ENCODE measurements at places on chromosomes 2 and 18. TPM values are rescaled to one million over a fixed set of nuclear protein-coding genes. Genes with fewer than 3 reads are reported as not detected.

DNA sequence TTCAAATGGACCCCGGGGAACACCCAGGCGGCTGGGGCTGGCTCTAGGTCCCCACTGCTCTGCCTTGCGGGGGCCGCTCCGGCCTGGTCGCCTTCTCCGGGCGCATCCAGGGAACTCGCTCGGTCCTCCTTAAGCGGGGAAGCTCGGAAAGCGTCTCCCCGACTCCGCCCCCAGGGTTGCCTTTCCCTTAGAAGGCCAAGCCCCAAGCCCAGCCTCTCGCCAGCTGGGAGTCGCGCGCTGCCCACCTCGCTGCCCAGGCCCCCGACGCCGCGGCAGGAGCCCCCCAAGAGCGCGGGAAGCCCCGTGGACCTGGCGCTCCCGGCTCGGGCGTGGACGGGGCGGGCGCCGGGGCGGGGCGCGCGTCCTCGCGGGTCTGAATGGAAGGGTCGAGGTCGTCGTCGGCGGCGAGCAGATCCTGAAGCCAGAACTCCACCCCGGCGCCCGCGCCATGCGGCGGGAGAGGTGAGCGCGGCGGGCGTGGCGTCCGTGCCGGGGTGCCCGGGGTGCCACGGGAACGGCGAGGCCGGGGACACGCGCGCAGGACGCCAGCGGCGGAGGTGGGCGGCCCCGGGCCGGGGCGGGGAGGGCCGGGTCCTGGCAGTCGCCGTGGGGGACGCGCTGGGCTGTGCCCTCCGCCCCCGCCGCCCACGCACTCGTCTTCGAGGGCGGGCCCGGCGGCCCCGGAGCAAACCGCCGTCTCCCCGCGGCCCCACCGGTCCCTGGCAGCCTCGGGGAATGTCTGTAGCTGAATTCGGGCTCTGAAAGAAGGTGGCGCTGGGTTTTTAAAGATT is at the start of gene BOK:
TSS of gene BOK (plus strand) at position 214 of the 791 bp plus-strand sequence. CDS start 739 bp downstream, outside the sequence.
- peak within 1 kb of the TSS; percentile 76 for H3K27ac ChIP-seq
- DNase-seq = no peak
- H3K27me3 ChIP-seq = peaks cover 23% of the 10 kb centered on the region
- H3K36me3 ChIP-seq = peaks cover 4% of the 10 kb centered on the region
- no peaks in the 10 kb centered on the region for H3K4me1 ChIP-seq
- peak within 1 kb of the TSS; percentile 87 for H3K4me3 ChIP-seq

The BMP10 gene
- total RNA-seq = not detected

GRCh38 chr2:200525066-200525465 is 941 bp upstream of the SGO2 start:
- peak overlapping the region; percentile 32 for H3K4me3 ChIP-seq
- no peak overlapping the region for H3K27ac ChIP-seq
- DNase-seq = no peak

The ACKR3 gene
- 44.6 TPM for total RNA-seq

GRCh38 chr2:45945302-45945717 is 293.8 kb downstream of the PRKCE start:
- H3K36me3 ChIP-seq = no peaks in the 10 kb centered on the region
- no peak overlapping the region for H3K27ac ChIP-seq
- no peak overlapping the region for H3K4me3 ChIP-seq
- H3K27me3 ChIP-seq = no peaks in the 10 kb centered on the region
- H3K4me1 ChIP-seq = peaks cover 24% of the 10 kb centered on the region

GRCh38 chr2:119476301-119477112 is 44.9 kb downstream of the TMEM37 start:
- H3K4me3 ChIP-seq = peak overlapping the region; percentile 68
- DNase-seq = no peak
- peaks cover 10% of the 10 kb centered on the region for H3K4me1 ChIP-seq
- peak overlapping the region; percentile 65 for H3K27ac ChIP-seq
